ENCODE measurements at places on chromosomes 5 and 9. TPM values are rescaled to one million over a fixed set of nuclear protein-coding genes. Genes with fewer than 3 reads are reported as not detected.

DND1 gene
- 1.1 TPM for total RNA-seq

CFAP90 gene
- total RNA-seq = 0.22 TPM

- H3K27me3 ChIP-seq = no peaks in the 10 kb centered on the region
- no peaks in the 10 kb centered on the region for H3K36me3 ChIP-seq
- H3K4me1 ChIP-seq = no peaks in the 10 kb centered on the region
- H3K4me3 ChIP-seq = no peak overlapping the region
Observed at GRCh38 chr9:109945573-109945972, 165.6 kb downstream of the PALM2AKAP2 start.

- no peak for DNase-seq
- no peaks in the 10 kb centered on the region for H3K4me1 ChIP-seq
Observed at GRCh38 chr5:131945551-131946168, at the start of gene MEIKIN. Gene MEIKIN, minus strand, starts transcription at chr5:131945663. Its CDS starts 158 bp downstream, at chr5:131945505.

DNA sequence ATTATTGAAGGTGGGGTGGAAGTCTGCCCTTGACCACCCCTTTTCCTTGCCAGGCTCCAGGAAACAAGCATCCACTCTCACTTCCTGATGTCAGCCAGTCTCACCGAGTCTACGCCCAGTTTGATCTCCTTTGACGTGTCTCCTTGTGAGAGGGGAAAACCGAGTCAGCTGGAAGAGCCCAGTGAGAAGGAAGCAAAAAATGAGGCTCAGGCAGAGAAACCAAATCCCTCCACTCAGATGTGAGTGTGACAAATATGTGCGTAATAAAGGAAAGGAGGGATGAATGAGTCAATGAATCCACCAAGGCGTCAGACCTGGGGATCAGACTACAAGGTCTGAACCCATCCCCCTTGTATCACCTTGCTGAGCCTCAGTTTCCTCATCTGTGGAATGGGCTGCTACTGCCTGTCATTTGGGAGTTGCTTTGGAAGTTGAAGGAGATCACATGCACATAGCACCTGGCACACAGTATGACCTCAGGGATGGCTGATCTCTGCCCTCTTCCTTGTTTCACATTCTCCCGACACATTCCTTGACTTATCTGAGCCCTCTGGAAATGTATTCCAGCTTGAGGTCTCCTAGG, 61.3 kb upstream of the XPA start:
- H3K4me3 ChIP-seq = no peak overlapping the region
- H3K36me3 ChIP-seq = no peaks in the 10 kb centered on the region
- no peak for DNase-seq
- H3K4me1 ChIP-seq = peaks cover 4% of the 10 kb centered on the region
- peaks cover 21% of the 10 kb centered on the region for H3K27me3 ChIP-seq

DNA sequence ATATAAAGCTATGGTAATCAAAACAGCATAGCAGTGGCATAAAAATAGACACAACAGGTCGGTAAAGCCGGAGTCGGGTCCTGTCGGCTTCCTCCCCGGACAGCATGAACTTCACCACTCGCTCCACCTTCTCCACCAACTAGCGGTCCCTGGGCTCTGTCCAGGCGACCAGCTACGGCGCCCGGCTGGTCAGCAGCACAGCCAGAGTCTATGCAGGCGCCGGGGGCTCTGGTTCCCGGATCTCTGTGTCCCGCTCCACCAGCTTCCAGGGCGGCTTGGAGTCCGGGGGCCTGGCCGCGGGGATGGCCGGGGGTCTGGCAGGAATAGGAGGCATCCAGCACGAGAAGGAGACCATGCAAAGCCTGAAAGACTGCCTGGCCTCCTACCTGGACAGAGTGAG, 124.0 kb downstream of the CSNK1G3 start:
- DNase-seq = no peak
- H3K27ac ChIP-seq = no peak overlapping the region
- H3K4me1 ChIP-seq = no peaks in the 10 kb centered on the region
- no peaks in the 10 kb centered on the region for H3K36me3 ChIP-seq
- no peak overlapping the region for H3K4me3 ChIP-seq
- no peaks in the 10 kb centered on the region for H3K27me3 ChIP-seq

All from neural progenitor cell (in vitro differentiated cells).